ENCODE measurements at places on chromosomes 6 and 20.
A peak's percentile ranks its signal among the peaks of the same experiment; 100 is the strongest.

- DNase-seq, result no peak
Observed at GRCh38 chr6:166745801-166746668, 119.0 kb upstream of the RPS6KA2 start.

GRCh38 chr6:1336246-1336843 lies 24.4 kb downstream of the FOXQ1 start:
- DNase-seq, result no peak

- no peak for DNase-seq
Observed at GRCh38 chr20:37994512-37994911, 38.7 kb downstream of the TTI1 start.

DNA sequence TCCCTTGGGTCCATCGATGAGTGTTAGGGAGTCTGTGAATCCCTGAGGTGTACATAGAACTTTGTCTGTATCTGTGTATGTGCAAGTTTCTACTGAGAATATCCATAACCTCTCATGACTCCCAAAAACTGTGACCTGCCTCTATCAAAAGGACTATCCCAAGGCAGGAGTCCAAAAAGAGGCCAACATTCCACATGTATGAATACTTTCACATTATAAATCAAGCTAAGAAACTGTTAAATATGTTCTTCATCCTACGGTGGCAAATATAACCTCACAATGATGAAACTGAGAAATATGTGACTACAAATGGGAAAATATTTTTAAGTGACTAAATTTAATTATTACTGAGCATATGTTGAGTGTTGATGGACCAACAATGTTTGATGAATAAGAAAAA lies 16.1 kb upstream of the STX11 start:
- no peak for DNase-seq

DNA sequence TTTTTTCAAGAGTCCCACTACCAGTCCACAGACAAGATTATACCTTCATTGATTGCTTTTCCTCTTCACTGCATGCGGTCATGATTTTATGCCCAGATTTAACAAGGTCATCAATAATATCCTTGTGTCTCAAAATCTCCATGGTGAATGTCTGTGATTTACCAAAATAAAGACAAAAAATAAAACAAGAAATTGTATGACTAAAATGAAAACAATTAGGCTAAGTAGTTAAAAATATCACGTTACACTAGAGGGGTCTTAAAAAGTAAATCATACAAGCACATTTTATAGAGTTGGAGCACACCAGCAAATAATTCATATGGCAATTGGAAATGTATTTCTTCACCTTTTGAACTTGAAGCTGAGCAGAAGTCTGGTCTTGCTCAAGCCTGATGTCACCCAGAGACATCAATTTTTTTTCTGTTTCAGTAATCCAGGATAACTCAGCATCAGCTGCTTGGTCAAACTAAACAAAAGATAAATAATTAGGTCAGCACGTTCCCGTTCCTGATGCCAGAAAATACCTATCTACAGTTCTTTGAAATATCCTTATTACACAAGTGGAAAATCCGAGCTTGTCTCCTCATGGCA lies 125.4 kb downstream of the DST start:
- DNase-seq, result no peak

- no peak for DNase-seq
Observed at GRCh38 chr6:159726255-159726917, 920 bp upstream of the WTAP start.

GRCh38 chr6:63923139-63923739 lies 287.6 kb downstream of the PHF3 start:
- no peak for DNase-seq

GRCh38 chr20:731891-732560 lies 36.3 kb downstream of the SLC52A3 start:
- no peak for DNase-seq

DNA sequence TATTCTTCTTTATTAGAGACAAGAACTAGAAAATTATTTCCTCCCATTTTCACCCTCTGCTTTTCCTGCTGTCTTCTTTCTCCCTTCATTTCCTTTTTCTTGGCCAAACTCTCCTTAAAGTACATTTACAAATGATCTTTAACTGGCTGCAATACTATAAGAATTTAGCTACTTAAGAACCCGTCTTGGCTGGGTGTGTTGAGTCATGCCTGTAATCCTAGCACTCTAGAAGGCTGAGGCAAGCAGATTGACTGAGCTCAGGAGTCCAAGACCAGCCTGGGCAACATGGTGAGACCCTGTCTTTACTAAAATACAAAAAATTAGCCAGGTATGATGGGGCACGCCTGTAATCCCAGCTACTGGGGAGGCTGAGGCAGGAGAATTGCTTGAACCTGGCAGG lies 39.3 kb upstream of the SRPK1 start:
- no peak for DNase-seq

DNA sequence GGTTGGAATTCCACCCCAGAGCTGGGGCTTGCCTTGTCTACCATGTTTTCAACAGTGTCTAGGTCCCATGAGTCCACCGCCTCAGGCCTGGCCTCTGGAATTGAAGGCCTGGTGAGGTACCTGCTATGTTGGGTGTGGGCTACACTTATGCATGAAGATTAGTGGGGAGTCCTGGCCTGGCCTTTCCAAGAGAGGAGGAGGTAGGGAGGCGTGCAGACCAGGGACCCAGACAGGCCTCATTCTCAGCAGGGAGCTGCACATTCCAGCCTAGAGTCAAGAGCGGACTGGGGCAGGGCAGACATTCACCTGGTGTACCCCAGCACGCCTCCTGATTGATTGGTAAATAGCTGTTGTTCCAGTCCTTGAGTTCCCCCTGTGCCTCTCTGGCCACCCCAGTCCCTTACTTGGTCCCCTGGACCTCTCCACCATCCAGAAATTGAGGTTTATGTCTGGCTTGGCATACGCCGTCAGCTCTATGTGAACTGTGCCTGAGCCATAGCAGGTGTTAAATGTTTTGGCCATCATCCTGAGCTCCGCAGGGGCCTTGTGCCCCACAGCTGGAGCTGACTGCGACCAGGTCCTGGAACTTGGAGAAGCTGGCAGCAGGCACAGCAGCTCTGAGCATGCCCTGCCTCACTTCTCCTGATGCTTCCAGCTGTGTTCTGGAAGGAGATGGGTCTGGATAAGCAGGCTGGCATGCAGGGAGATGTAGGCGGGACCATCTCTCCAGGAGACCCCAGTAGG lies 8.2 kb upstream of the VEGFA start:
- no peak for DNase-seq

DNA sequence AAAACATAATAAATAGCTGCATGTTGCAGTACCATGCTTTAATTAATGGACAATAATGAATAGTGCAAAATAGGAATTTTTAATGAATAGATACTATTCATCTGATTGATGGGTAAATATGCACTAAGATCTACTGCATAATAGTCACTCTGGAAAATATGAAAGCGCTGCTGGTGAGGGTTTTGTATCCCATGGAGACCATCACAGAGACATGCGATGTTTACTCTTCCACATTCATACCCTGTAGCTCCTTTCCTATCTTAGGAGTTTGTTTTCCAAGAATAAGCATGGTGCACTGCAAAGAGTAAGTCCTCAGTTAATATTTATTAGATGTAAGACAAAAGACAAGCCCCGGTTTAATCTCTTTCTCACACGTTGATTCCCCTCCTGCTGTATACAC lies 81.4 kb downstream of the NRSN1 start:
- no peak for DNase-seq

- DNase-seq, result no peak
Observed at GRCh38 chr6:118485601-118486550, 62.2 kb upstream of the PLN start.

DNA sequence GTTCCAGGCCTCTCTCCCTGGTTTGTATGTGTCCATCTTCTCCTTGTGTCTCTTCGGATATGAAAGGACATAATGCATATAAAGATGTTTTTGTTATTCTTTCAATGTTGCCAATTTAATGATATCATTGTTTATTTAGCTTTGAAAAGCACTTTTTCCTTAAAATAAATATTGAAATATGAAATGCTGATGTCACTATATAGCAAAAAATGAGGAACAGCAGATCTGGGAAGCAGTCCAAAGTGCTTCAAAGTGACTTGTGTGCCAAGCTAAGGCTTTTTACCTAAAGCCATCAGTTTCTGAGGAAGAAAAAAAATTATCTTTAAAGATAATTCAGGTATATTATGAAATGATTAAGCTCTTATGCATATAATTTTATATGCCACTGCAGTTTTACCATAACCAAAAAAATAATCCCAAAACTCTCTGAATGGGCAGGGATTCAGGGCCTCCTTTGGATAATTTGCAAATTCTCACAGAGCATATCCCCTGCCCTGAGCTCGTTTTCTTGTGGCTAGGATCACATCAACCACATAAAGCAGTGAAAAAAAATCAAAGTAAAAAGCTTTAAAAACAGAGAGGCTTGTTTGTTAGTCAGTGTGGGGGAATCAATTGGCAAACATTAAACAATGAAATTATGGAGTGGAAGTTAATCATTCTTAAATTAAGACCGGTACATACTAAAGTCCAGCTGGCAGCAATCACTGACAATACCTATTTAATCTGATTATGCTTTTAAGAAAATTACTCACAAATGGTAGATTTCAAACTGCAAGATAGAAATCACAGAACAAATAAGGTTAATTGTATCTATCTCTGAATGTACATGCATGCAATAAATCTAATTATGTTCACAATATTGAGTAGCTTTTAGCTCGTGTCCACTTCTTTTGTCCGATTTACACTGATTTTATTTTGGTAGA lies 1027.9 kb upstream of the ADGRB3 start:
- DNase-seq, result no peak

DNA sequence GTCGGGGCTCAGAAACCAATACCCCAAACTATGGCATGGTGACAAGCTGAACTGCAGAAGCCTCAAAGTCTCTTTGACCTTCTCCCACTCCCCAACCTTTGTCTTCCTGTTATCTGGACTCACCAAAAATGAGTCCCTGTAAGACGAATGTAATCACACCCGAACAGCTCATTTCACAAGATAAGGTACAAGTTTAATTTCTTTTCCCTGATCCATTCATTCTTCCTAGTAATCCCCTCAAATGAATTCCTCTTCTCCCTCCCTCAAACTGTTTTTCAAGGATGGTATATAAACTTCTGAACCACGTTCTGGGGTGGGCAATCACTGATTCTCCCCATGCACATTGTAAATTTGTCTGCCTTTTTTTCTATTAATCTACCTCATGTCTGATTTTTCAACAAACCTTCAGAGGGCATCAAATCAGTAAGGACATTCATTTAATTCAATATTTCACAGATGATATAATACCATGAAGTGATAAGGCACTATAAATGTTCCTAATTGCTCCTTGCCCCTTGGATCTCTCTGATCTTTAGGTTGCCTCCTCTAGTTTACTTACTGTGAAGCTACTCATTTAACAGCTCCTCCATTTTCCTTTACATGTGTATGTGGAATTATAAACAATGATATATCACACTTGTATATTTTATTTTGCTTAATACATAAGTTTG lies 77.2 kb downstream of the OR2B2 start:
- no peak for DNase-seq

DNA sequence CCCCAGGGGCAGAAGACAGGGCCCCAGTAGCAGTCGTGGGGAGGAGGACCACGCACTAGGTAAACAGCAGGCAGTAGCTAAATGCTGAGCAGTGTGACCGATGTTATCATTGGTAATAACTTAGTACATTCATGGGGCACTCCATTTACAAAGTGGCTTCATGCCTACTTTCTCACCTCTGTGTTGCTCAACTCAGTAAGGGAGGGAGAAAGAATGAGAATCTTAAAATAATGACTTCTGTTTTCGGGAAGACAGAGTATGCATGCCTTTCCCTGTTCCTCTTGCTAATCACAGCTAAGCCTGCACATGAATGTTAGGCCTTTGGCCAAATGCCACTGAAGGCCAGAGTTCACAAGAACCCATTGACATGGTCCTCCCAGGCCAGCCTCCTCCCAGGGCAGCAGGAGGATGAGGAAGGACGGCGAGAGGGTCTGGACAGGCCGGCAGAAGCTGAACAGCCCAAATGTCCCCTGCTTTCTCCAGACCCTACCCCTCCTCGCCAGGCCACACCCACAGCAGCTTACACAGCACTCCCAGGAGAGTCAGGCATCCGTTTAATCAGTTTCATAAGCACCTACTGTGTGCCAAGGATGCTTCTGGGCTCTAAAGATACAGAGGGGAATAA lies 183.4 kb downstream of the ANKRD60 start:
- DNase-seq, result no peak

- DNase-seq, result no peak
Observed at GRCh38 chr20:11178946-11179654, 505.3 kb upstream of the JAG1 start.

GRCh38 chr20:44038681-44039123 lies 124.0 kb downstream of the TOX2 start:
- no peak for DNase-seq

DNA sequence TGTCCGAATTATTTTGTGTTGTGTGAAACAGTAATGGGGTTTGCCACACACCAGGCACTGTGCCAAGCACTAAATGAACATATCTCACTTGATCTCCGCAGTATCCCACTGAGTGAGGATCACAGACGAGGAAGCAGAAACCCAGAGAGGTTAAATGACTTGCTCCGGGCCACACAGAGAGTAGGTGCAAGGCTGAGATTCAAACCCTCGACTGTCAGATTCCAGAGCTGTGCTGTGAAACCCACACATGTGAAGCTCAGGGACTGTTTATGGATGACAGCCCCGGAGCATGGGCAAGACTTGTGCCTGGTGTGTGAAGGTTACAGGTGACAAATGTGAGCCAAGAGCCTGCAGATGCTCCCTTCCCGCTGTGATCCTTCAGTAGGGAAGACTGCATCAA lies 87.8 kb upstream of the SIRPA start:
- DNase-seq, result no peak

- no peak for DNase-seq
Observed at GRCh38 chr6:131107151-131107550, 28.1 kb upstream of the AKAP7 start.

DNA sequence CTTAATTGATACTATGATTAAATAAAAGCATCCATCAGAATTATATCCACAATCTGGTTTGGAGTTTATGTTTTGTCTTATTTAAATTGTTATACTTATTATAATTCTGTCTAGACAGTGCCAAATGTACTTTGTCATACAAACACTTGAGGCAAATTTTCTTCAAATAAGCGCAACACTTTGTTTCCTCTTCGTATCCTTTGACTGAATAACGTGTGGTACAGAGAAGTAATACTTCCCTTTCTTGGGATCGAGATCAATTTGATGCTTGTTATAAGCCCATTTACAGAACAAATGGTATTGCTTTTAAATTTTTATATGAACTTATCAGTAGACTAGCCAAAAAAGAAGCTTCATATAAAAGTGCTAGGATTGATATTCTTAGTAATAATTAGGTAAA lies 111.0 kb downstream of the ATG5 start:
- no peak for DNase-seq

GRCh38 chr6:56659721-56660380 lies 17.2 kb upstream of the DST start:
- peak; percentile 23 for DNase-seq

- DNase-seq, result no peak
Observed at GRCh38 chr20:56166781-56167465, 81.6 kb upstream of the MC3R start.

Measured in CD4-positive, CD25-positive, alpha-beta regulatory T cell (primary cell).